GF-D8 (cell line): ENCODE measurements at places on chromosomes 5 and 9.

DNA sequence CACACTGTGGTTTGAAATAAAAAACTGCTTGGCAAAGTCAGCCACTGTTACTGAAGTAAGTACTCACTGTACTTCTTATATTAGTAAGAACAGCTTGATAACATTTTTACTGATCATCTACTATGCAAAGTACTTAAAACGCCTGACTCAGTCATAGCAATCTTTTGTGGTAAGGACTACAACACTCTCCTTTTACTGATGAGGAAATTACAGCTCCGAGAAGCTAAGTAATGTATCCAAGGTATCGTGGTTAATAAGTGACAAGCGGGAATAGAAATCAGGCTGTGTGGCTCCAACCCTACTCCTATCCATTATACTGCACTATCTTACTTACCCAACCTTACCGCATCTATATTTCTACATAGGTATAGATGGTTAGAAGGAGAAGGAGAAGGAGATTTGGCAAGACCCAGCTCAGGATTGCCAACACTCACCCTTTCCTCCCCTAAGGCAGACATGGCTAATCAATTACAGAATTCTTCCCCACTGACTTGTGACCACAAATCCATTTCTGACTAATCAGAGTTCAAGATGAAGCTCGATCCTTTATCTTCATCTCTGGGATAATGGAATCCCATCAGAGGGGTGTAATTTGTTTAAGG lies 281.4 kb downstream of the SPOCK1 start:
- no peak for DNase-seq

DNA sequence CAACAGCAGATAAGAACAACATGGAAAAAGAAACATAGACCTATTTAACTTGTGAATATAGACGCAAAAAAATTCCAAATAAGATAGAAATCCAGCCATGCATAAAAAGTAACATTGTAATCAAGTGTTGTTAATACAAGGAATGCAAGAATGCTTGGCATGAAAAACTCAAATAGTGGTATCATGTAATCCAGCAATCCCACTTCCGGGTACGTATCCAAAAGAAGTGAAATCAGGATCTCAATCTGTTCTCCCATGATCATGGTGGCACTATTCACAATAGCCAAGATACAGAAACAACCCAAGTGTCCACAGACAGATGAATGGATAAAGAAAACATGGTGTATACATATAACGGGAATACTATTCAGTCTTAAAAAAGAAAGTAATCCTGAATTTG lies 437.4 kb downstream of the ARHGEF28 start:
- DNase-seq = no peak

GRCh38 chr9:71514344-71514975 lies 253.9 kb downstream of the CEMIP2 start:
- DNase-seq = no peak

GRCh38 chr5:35454011-35454525 lies 163.6 kb upstream of the SPEF2 start:
- no peak for DNase-seq

GRCh38 chr5:130601-131131 lies 38.7 kb downstream of the PLEKHG4B start:
- peak; percentile 3 for DNase-seq

- DNase-seq = no peak
Measured at GRCh38 chr9:19160085-19160484, 32.8 kb upstream of the PLIN2 start.

DNA sequence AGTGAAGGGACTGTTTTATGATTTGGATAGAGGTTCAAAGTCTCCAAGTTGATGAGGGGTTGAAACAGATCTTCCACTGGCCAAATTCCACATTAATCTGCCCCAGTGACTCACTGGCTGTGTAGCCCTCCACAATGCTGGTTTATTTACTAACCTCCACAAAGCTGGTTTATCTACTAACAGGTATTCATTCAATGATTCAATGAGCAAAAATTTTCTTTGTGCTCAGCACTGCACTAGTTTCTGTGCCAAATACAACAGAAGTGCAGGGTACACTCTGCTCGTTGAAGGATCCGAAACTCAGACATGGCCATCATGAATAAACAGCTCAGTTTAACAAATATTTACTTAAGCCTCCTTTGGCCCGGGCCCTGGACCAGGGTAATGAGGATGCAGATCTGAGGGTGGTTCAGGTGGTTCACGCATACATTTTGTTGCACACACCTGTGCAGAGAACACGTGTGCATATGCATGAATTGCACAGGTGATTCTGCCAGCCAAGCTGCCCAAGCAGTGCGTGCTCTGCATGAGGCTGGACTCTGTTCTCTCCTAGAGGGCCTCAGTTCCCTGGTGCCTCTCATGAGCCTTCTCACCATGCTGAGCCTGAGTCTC lies 71.0 kb downstream of the SH3PXD2B start:
- no peak for DNase-seq

- DNase-seq = no peak
Measured at GRCh38 chr9:111483439-111483857, 735 bp downstream of the ECPAS start.

DNA sequence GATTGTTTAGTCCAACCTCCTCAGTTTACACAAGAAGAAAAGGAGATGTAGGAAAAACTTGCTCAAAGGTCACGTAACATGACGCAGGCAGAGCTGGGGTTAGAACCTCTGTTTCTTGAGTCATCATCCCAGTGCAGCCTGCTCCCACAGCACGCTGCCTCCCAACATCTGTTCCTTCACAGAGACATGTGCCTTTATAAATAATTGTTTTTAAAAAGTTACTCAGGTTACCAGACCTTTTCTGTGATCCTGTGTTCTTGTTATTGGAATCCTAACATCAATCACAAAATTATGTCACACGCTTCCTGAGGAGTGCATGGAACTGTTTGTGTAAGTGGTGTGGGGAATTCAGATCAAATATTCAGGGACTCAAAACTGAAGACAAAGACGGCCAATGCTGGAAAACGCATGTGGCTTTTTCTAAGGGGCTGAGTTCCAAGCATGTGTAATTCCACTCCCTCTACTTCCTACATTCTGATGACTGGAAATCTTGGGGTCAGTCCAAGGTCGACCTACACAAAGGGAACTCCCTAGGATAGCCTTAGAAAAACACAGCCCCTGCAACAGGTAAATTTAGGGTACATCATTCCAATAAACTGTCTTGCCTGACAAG lies 184.3 kb downstream of the TSSK1B start:
- DNase-seq = no peak

- DNase-seq = no peak
Measured at GRCh38 chr5:8961219-8961618, 584.7 kb downstream of the SEMA5A start.

- DNase-seq = no peak
Measured at GRCh38 chr5:108168915-108169314, 213.0 kb downstream of the FBXL17 start.

- no peak for DNase-seq
Measured at GRCh38 chr5:76710991-76711390, 4.9 kb upstream of the F2R start.

- no peak for DNase-seq
Measured at GRCh38 chr9:7320139-7320538, 479.4 kb downstream of the DMAC1 start.

GRCh38 chr9:129139233-129139992 lies 28.2 kb downstream of the PTPA start:
- peak; percentile 73 for DNase-seq

DNA sequence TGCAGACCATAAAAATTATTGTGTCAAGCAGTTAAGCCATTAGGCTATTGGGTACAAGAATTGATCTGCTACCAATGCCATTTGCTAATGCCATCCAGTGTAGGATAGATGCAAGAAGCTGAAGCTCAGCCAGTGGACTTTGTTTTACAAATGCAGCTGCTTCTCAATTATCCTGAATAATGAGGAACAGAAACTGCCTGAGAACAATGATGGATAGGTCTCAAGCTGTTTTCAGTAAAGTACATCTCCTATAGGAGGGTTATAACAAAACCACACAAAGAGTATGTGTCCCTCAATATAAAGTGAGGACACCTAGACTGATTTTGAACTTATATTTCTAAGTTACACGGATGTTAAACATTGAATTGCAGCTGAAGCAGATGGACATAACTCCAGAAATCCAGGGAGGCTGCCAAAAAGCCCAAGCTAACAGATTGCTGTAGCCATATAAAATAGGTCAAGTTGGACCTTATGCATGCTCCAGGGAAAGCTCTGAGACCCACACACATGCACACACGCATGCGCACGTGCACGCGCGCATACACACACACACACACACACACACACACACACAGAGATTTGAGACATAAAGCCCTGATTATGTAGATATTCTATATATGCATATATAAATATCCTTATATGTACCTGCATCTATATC lies 482.7 kb upstream of the CD180 start:
- no peak for DNase-seq

GRCh38 chr5:1874771-1875220 lies 7.9 kb downstream of the IRX4 start:
- DNase-seq = no peak

DNA sequence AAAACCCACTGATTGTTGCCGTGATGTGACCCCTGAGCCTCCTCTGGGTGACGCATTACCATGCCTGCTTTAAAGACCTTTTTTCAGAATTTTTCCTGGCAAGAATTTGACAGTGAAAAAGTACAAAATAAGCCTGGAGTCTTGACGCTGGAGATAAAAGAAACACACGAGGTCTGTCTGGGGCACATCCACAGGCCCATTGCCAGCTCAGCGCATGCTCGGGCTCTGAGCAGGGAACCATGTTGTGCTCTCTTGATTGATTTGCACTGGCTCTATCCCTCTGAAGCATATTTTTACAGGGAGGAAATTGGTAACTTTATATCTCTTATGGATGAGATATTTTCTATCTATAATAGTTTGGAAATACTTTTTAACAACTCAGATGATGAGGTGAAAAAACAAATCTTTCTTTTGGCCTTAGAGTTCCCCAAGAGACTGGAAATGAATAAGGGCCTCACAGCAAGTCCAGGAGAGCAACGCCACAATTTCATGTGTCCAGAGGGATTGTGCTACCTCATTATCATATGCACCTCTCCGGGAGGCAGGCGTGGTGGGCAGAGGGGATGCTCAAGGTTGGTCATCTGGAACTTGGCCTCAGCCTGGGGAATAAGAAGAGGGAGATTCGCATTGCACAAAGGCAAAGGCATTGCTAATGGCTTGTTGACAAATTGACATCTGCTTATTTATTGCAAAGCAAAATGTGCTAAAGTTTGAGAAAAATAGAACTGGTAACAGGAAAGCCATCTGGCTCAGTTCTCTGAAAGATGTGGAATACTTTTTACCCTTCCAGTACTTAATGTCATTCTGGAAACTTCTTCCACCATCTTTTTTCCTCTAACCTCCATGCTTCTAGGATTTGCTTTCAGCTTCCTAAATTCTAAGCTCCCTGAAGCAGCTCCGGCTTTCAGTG lies 183.8 kb downstream of the PJA2 start:
- DNase-seq = no peak

DNA sequence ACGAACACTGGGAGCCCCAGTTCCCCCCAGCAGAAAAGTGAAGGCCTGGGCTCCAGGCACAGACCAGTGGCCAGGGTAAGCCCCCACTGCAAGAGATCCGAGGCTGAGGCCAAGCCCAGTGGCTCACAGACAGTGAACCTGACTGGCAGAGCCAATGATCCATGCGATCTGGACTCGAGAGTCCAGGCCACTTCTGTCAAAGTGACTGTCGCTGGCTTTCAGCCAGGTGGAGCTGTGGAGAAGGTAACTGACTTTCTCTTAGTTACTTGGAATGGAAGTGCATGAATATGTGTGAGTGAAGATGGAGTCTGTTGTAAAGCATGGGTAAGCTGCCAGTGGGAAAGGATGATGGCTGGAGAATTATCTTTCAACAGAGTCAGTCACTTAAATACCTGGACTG lies 99.7 kb downstream of the GOLPH3 start:
- no peak for DNase-seq

DNA sequence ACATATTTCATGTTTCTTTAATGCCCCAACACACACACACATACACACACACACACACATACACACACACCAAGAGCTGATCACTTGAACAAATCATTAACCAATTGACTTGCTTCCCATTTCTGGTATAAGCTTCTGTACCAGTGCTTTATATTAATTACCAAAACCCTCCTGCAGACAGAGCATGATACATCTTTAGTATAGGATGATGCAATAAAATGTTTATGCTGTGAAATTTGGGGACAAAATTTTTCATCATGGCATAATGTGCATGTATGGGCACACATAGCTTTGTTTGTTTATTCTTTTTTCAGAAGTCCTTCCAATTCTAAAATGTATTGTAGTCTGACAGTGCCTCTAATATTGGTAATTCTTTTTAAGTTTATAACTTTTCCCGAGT lies 34.5 kb downstream of the SLC1A3 start:
- no peak for DNase-seq

DNA sequence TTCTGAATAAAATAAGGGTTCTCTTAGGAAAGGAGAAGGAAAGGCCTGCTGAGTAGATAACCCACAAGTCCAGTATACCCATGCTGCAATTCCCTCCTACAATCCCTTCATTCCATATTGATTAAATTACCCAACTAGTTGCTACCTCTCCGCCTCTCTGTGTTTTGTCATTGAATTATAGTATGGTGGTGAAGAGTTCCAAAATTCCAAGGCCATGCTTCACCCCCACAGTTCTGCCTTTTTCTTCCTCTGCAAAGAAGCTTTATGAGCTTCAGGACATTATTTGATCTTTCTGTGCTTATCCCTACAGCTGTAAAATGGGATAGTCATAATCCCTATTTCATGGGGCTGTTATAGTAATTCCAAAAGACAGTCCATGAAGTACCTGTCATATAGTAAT lies 215.6 kb downstream of the ACTL7B start:
- DNase-seq = no peak

- DNase-seq = no peak
Measured at GRCh38 chr5:52564587-52564986, 223.1 kb upstream of the ITGA1 start.

DNA sequence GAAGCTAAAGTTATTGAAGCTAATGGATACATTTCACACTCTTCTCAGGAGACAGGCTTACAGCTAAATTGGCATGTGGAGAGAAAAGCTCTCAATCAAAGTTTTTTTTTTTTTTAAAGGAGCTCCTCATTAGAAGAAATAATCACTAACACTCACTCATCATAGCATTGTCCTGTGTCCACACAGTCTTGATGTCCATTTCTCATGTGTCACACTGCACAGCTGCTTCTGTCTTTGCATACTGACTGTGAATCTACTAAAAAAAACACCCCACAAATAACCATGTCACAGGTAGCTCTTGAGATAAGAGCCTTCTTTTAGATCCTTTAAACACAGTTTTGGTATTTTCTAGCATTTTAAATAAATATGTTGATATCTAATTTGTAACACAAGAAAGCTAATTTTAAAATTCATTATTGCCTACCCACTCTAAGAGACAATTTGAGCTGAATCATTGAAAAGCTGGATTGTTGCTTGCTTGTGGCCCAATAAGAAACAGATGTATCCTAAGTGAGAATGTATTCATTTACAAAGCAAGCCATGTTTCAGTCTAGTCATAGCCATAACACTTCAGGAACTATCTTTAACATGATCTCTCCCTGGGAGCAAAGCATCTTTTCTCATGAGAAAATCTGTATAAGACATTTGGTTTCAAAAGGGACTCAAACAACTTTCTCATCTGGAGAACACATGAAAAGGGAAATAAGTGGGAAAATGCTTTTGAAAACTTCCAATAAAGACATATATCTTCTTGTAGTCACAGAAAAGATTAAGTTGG lies 48.1 kb upstream of the PCSK1 start:
- DNase-seq = no peak
